ENCODE measurements at places on chromosomes 2 and 18. TPM values are rescaled to one million over a fixed set of nuclear protein-coding genes. Genes with fewer than 3 reads are reported as not detected.

GRCh38 chr2:162106146-162106551 lies 32.1 kb upstream of the DPP4 start:
- no peak for DNase-seq

DNA sequence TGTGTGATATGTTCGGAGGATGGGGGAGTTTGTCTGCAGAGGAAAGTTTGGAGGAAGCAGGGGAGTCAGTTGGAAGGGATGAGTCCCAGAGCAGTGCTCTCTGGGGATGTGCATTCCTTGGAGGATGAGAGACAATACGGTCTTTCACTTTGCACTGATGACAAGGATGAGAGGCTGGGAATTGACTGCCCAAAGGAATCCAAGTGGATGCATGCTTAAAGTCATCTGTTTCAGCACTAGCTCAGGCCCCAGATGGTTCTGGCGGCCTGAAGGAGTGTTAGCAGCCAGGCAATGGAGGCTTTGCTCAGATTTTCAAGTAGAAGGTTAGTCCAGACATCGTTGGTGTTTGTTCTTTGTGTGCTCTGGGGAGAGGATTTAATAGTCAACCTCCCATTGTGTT lies 100.2 kb downstream of the CRIM1 start:
- no peak for DNase-seq

DNA sequence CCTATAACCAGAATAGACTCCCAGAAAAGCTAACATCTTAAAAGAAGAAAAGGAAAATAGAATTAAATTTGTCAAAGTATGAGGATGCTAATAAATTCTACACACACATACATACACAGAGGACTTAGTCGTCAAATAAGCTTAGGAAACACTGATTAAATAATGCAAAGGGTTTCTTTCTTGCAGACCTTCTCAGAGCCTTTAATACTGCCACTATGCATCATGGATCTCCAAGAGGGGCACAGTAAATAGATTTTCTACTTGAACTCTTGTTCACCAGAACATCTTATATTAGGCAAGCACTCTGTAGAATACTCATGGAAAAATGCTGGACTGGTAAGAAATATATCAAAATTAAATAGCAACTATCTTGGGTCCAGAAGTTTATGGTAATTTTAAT lies 69.4 kb downstream of the ANKRD44 start:
- no peak for DNase-seq

- no peak for DNase-seq
Observed at GRCh38 chr2:38498045-38498481, 104.7 kb downstream of the HNRNPLL start.

DNA sequence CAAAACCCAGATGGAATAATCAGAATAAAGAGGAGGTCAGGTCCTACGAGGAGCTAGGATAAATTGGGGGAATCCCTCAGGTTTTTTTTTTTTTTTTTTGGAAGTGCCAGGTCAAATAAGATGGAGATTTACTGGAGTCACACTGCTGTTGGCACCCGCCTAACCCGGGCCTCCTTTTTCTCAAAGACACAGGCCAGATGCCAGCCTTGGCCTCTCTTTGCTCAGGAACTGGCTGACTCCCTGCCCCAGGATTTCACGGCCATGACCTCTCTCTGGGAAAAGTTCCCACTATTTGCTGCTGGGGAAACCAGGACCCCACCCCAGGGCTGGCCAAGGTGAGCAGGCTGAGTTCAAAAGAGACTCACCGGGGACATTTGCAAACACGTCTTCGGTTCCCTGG lies 2.5 kb downstream of the CD8A start:
- DNase-seq, result no peak

- DNase-seq, result no peak
Observed at GRCh38 chr2:191688934-191689695, 11.2 kb downstream of the NABP1 start.

DNA sequence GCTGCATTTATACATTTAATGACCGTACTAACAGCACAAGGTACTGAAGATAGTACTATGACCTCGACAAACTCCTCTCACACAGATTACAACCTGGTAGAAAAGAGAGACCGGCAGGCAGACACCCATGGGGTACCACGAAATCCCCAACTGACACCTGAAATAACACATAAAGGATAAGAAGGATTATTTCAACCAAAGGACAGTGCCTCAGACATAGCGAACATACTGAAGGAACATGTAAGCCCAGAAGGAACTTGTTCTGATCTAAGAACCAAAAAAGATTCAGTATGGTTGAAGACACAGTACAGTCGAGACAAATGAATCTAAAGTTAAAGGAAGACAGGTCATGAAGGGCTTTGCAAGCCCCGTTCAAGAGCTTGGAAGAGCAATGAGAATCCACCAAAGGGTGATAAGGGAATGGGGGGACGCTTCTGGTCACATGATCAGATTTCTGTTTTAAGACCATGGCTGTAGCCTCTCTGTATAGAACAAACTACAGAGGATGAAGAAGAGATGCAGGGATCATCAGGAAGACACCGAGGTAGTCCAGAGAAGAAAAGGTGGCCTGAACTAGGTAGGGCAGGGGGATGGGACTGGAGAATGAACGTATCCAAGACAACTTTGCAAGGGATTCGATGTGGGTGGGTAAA lies 902 bp downstream of the MCFD2 start:
- no peak for DNase-seq

DNA sequence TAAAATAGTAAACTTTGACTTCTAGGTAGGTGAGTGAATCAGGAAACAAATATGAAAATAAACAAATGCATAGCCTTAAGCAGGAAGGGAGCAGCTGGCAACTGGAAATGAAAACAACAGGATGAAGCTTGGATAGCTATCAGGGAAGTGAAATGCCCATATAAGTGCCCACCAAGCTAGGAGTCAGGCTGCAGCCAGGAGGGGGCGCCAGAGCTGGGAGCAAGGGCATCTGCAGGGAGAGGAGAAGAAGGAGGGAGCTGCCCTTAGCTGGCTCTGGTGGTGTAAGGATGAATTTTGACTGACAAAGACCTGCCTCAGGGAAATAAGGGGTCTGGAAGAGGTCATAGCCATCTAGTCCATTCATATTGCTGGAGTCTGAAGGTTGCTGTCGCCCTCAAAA lies 298.3 kb downstream of the TDRD15 start:
- DNase-seq, result no peak

DNA sequence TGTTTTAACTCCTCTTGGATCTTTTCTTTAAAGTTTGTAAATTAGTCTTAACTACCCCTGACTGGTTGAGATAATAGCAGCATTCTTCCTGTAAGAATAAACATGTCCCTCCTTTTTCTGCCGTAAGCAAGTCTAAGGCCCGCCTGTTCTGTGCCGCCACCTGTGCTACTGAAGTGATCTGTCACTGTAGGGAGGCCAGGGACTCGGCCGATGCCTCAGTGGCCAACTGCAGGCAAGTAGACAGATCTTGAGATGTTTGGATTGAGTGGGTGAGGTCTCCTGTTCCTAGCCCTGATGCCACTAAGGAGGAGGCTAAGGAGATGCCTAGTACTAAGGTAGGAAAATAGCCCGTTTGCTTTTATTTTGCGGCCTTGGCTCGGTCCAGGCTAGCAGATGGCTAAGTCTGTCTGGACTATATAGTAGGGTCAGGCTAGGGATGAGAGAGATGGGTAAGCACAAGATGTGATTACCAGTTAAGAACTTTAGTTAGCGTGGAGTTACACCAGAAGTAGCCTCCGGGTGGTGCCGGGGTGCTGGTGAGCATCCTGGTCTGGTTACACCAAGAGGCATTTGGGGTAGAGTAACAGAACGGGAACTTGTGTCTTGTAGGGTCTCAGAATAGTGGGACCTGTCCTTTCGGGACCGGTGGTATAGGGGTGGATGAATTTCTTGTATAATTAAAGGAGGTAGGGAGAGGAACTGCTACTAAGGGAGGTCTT lies 584.2 kb downstream of the SUCLG1 start:
- DNase-seq, result no peak

- DNase-seq, result peak; percentile 73
Observed at GRCh38 chr2:28586867-28587266, 91.0 kb downstream of the PLB1 start.

DNA sequence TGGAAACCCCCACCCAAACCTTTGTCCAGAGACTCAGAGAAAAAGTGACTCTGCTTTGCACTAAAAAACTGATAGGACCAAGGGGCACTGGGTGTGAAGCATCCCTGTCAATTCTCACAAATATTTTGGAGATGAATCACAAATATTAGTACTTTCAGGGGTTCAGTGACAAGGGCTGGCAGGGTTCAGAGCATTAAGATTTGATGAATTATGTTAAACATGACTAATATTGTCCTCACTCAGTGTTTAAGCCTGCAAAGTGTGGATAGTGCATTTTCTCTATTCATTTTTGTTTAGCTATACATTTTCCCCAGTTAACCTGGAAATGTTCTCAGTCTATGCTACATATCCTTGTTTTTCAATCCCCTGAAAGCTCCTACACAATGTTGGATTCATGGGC lies 65.3 kb upstream of the CCDC68 start:
- no peak for DNase-seq

DNA sequence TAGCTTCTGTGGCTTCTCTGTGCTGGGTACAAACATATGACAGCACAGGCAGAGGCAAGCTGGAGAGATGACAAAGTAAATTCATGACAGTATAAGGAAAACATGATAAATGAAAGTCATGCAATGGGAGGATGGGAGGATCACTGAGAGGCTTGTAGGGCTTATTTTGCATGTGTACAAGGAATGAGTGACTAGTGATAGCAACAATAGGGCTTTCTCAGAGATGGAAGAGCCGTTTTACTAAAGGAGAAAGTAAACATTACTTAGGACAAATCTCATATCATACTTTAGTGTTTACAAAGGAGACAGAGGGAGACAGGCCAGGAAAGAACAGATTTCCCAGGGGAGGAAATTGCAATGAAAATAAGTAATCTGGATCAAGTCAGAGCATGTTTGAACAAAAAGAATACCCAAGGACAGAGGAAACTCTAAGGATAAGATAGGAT lies 82.5 kb upstream of the RBMS1 start:
- no peak for DNase-seq

GRCh38 chr2:30380824-30381223 lies 66.2 kb upstream of the LCLAT1 start:
- DNase-seq, result no peak

- no peak for DNase-seq
Observed at GRCh38 chr2:144275340-144275739, 244.6 kb downstream of the ZEB2 start.

DNA sequence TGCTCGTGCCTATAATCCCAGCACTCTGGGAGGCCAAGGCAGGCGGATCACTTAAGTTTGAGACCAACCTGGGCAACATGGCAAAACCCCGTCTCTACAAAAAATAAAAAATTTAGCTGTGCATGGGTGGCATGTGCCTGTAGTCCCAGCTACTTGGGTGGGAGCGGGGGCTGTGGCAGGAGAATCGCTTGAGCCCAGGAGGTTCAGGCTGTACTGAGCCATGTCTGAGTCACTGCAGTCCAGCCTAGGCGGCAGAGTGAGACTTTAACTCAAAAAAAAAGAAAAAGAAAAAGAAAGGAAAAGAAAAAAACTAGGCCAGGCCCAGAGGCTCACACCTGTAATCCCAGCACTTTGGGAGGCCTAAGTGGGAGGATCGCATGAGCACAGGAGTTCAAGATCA lies 30.8 kb downstream of the TWSG1 start:
- no peak for DNase-seq

- DNase-seq, result no peak
Observed at GRCh38 chr18:13577091-13577697, 149.2 kb downstream of the FAM210A start.

- no peak for DNase-seq
Observed at GRCh38 chr18:55999641-56000040, 411.6 kb upstream of the TCF4 start.

- DNase-seq, result no peak
Observed at GRCh38 chr2:114400890-114401289, 41.6 kb upstream of the DPP10 start.

DNA sequence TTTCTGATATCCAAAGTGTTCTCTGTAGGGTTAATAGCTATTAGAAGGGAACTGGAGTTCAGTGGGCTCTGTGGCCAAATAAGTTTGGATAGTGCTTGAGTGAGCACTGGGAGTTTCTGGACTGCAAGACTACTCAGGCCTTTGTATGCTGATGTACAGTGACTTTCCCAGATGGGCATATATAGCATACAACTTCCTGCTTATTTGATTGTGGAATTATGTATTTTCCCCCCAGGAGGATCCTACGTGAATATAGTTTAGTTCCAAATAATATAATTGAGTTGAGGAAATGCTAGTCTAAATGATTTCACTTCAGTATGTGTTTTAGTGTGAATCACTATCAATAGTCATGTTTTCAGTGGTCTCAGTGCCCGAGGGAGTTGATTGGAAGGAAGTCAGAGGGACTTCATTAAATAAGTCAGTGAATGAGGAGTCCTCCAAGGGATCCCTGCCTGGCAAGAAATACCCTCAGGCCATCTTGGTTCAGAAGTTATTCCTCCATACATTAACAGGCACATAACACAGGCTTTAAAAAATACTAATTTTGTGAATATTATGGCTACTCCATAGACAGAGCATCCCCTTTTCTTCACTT lies 251.4 kb downstream of the PRKCE start:
- DNase-seq, result no peak

- peak; percentile 36 for DNase-seq
Observed at GRCh38 chr18:51110073-51110797, 80.2 kb downstream of the SMAD4 start.

GRCh38 chr18:44729631-44730101 lies 49.0 kb downstream of the SETBP1 start:
- DNase-seq, result no peak

DNA sequence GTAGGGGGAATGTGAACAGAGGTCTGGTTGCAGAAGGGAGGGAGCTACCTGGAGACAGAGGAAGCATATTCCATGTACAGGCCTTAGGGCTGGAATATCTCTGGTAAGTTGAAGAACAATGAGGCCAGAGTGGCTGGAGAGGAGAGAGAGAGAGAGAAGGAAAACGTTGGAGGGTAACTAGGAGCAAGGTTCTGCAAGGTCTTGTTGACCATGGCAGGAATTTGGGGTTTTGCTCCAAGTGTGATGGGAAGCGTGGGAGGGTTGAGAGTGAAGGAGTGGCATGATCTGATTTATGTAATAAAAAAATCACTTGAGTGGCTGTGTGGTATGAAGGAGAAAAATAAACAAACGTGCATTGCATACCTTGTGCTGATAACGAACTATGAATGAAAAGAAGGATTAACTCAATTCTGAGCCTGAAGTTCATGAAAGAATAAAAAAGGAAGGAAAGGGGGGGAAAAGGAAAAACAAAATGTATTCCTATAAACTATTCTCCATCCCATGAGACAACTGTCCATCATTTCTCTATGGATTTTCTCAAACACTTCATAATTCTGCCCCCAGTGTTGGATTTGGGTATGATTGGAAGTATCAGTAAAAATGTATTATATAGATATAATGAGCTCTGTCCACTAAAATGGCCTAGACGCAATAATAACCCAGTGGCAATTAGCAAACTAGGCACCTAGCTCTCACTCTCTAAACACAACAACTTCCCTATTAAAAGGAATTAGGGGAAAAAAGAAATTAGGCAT lies 59.7 kb upstream of the PMAIP1 start:
- no peak for DNase-seq

MOB1A gene
- total RNA-seq, result 186 TPM

CTAGE1 gene
- total RNA-seq, result not detected

IL1RL1 gene
- 4.9 TPM for total RNA-seq

TMEM163 gene
- total RNA-seq, result not detected

SERPINB7 gene
- not detected for total RNA-seq

LYPD6 gene
- total RNA-seq, result not detected

DNAJC27 gene
- total RNA-seq, result 22.0 TPM

HOXD10 gene
- total RNA-seq, result not detected

ANKRD30B gene
- total RNA-seq, result not detected

KCNK3 gene
- not detected for total RNA-seq

KLHL14 gene
- 0.59 TPM for total RNA-seq

DSC2 gene
- 0.42 TPM for total RNA-seq

Measured in naive thymus-derived CD4-positive, alpha-beta T cell (primary cell).